ENCODE measurements at places on chromosomes 13 and 19. TPM values are rescaled to one million over a fixed set of nuclear protein-coding genes. Genes with fewer than 3 reads are reported as not detected.
A peak's percentile ranks its signal among the peaks of the same experiment; 100 is the strongest.

The TOMM40 gene
- 30.2 TPM for polyA plus RNA-seq

DNA sequence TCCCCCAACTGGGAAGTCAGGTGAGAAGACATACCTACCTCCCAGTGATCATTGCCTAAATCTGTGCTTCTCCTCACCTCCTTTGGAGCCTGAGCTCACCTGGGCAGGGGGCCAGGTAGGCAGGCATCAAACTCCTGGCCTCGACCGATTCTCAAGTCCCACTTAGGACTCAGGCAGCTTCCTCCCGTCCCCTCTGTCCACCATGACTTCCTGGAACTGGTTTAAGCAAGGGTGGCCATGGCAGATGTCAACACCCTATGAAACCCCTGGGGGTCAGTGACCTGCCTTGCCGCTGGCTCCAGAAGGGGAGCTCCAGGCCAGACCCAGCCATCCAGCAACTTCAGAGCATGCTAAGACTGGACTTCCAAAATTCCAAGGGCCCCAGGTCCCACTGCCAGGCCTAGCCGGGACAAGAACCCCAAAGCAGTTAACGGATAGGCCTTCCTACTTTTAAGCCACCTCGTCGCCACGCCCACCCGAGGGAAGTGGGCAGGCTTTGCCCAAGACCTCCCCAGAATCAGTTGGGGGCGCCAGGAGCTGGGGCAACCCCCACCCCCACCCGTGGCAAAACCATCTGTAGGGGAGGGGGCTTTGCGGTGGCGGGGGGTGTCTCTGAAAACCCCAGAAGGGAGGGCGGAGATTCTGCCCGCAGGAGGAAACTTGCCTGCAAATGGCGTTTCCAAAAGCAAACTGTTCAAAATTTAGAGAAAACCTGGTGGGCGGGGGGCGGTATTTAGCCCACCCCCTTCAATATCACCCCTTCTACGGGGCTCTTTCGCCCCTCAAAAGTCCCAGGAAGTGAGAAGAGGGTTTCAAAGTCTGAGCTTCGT, 657 bp downstream of the PLIN3 start:
- peak; percentile 55 for DNase-seq

GRCh38 chr13:83940742-83941141, 58.5 kb upstream of the SLITRK1 start:
- DNase-seq = no peak

DNA sequence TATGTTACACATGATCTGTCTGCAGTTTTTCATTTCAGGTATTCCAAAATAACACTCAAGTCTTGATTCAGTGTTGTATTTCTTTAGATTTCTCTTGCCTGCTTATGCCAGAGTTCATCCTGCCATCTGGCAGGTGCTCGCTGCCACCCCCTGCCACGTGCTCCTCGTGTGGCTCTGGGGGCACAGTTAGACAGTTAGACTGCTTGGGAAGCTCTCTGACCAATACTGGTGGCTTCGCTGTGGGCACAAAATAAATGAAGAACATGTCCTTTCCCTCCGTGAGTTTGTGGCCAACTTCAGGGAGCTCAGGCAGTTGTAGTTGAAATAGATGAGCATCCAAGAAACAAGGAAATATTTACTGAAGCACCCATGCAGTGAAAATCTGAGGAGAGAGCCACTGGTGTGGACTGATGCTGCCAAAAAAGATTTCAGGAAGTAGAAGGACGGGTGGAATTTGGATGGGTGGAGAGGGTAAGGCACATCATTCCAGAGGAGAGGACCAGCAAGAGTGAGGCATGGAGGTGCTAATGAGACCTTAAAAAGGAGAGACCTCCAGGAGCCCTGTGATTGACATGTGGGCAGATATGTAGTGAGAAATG, 37.5 kb upstream of the GPR183 start:
- DNase-seq = no peak

The F7 gene
- 1.7 TPM for polyA plus RNA-seq

The GDF15 gene
- polyA plus RNA-seq = 0.32 TPM

DNA sequence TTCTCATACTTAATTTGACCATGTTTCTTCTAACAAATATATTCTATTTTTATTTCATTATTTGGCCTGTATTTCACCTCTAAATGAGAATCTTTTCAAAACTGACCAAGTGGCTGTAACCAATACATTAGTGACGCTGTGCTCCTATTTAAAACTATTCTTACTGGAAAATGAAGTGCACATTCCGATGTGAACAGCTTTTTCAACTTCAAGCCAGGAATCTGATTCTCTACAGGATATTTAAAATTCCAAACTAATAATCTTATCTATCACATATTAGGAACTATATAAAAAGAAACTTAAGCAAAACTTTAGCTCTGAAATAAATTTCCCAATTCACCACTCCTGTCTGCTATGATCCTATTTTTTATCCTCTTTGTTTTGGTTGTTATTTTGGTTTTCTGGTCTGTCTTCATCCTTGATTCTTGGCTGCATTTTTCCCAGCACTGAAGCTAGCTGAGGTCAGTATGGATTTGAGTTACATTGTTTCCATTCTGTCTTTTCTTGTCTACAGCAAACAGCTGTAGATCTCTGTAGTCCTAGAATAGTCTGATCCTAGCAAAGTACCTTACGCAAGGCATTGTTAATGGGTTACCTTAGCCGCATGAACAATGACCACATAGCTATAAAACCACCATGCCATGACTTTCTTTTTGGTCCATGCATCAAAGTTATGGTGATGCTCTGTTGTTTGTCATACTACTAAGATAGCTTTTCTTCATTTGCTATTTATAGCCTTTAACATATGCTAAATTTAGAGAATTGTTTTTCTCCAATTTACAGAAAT, 748.6 kb upstream of the SPRY2 start:
- DNase-seq = peak; percentile 47

- no peak for DNase-seq
These were observed 55.9 kb upstream of the SPACA7 start for GRCh38 chr13:112320303-112320702.

The UPF3A gene
- 133 TPM for polyA plus RNA-seq

- no peak for DNase-seq
These were observed 19.2 kb downstream of the SLC27A1 start for GRCh38 chr19:17489392-17490030.

DNA sequence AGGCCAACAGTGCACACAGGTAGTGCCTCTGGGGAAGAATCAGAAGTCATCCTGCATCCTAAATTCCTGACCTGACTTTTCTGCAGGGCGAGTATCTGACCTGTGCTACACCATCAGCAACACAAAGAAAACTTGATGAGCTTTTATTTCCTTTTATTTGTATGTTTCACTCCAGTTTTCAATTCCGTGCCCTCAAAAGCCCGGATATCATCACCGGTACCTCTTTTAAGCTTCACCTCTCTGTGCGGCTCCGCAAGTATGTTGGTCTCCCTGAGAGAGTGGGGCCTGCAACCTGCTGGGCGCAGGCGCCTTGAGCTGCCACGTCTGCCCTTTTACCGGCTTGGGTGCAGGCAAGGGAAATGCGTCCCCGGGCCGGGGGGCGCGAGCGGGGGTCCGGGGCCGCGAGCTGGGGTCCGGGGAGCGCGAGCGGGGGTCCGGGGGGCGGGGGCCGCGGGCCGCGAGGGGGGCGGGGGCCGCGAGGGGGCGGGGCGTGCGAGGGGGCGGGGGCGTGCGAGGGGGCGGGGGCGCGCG, 4.3 kb upstream of the DUXA start:
- DNase-seq = peak; percentile 25

DNA sequence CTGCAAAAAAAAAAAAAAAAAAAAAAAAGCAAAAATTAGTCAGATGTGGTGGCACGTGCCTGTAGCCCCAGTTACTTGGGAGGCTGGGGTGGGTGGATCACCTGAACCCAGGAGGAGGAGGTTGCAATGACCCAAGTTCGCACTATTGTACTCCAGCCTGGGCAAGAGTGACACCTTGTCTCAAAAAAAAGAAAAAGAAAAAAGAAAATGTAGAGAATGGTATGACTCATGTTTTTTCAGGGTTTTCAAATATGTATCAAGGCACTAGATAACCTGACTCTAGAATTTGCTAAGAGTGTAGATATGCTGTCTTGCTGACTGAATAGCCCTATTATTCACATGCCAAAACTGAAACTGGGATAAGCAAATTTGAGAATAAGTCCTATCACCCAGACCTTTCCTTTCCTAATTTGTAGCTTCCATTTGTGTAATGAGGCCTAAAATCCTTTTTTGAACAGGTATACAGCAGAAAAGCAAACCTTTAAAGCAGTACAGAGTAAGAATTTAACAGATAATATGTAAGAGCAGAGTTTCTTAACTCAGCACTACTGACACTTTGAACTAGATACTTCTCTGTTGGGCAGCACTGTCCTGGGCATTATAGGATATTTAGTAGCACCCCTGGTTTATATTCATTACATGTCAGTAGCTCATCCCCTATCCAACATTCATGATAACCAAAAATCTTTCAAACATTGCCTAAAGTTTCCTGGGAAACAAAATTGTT, 108.6 kb downstream of the ELF1 start:
- DNase-seq = no peak

The CYP2F1 gene
- 0.32 TPM for polyA plus RNA-seq

The SUPT5H gene
- polyA plus RNA-seq = 88.2 TPM

- DNase-seq = no peak
These were observed 257.5 kb downstream of the ITGBL1 start for GRCh38 chr13:101709952-101710351.

DNA sequence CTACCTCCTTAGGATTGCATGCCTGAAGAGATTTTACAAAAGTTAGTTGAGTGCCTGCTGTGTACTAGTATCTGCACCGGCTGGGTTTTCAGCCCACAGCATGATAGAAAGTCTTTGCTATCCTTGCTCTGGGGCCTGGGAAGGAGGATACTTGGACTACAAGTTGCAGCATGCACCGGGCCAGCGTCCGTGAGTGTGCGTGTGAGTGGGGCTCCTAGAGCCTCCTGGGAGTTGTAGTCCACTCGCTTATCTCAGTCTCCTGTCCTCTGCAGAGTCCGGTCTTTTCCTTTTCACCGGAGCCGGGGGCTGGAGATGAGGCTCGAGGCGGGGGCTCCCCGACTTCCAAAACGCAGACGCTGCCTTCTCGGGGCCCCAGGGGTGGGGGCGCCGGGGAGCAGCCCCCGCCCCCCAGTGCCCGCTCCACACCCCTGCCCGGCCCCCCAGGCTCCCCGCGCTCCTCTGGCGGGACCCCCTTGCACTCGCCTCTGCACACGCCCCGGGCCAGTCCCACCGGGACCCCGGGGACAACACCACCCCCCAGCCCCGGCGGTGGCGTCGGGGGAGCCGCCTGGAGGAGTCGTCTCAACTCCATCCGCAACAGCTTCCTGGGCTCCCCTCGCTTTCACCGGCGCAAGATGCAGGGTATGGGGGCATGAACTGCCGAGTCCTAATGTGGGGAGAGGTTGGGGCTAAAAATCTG, 20.6 kb downstream of the BRSK1 start:
- no peak for DNase-seq

The HSH2D gene
- polyA plus RNA-seq = not detected

GRCh38 chr19:4851551-4852290, 15.7 kb downstream of the PLIN3 start:
- DNase-seq = peak; percentile 51
